ENCODE measurements at places on chromosomes 2 and 18. TPM values are rescaled to one million over a fixed set of nuclear protein-coding genes. Genes with fewer than 3 reads are reported as not detected.

Gene CFC1
- not detected for total RNA-seq

Gene IL1RN
- total RNA-seq, result not detected

Gene SKA1
- 1.4 TPM for total RNA-seq

Gene TTN
- 0.60 TPM for total RNA-seq

Gene IFIH1
- total RNA-seq, result 6.3 TPM

Gene L3MBTL4
- 2.8 TPM for total RNA-seq

Gene XIRP2
- total RNA-seq, result not detected

Gene CXCR1
- not detected for total RNA-seq

All from lung microvascular endothelial cell (primary cell).